ENCODE measurements at places on chromosomes 7 and 10. TPM values are rescaled to one million over a fixed set of nuclear protein-coding genes. Genes with fewer than 3 reads are reported as not detected.
A peak's percentile ranks its signal among the peaks of the same experiment; 100 is the strongest.

GRCh38 chr7:40220421-40220911 lies 85.7 kb downstream of the SUGCT start:
- no peak for DNase-seq

DNA sequence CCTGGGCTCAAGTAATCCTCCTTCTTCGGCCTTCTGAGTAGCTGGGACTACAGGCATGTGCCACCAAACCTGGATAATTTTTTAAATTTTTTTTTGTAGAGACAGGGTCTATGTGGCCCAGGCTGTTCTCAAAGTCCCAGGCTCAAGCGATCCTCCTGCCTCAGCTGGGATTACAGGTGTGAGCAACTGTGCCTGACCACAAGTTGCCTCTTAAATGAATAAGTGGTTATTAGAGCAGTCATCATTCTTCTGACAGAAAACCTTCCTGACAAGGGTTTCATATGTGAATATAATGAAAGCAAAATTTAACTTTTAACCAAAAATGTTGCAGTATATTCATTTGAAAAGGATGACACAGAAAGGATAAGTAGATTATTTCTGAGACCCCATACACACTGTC lies 532.5 kb downstream of the GRM8 start:
- DNase-seq: no peak

C10orf71 gene
- 0.12 TPM for total RNA-seq

DNA sequence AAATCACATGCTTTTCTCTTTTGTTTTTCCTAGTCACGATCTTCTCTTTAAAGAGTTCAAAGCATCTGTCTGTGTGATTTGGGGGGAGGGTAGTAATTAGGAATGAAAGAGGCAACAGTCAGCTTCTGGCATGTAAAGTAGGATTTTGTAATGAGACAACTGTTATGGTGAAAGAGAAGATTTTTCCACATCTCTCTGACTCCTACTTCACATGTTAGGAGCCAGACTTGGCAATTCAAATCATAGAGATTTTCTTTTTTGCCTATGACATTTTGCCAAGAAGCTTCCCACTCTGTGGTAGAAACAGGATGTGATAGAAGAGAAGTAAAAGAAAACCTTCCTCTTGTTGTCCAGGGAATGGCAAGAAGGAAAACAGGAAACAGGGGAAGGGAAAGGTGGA lies 38.3 kb upstream of the KLHL7 start:
- DNase-seq: no peak

DNA sequence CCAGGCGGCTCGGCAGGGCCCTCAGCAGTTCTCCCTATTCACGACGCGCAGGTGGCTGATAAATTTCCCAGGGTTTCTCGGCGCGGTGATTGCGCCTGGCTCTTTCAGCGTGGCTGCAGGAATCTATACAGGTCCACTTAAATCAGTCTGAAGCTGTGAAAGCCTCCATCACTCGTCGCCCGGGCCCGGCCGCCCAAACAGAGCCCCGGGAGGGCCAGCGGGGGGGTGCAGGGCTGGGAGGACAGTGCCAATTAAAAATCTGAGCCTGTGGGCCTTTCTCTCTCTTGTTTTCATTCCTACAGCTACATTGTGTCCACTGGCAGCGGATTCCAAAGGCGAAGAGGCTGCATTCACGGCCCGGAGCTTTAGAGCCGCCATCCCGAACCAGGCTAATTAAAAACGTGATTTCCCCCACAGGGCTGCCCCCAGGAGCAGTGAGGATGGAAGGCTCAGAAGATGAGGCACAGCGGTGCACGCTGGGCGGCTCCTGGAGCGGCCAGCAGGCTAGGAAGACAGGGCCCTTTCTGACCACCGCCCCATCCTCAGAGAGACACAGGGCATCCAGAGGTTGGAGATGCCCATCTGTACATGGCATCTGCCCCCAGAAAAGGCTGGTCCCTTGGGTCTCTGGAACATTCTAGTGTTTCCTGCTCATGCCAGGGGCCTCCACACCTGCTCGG lies 100.7 kb downstream of the FAM53B start:
- no peak for DNase-seq

GNAT3 gene
- total RNA-seq: 2.0 TPM

TCAF2 gene
- 0.78 TPM for total RNA-seq

- no peak for DNase-seq
Observed at GRCh38 chr7:80047856-80048459, 86.7 kb upstream of the GNAI1 start.

GRCh38 chr10:17981766-17982380 lies 30.2 kb downstream of the SLC39A12 start:
- DNase-seq: no peak

GRCh38 chr10:92801978-92802872 lies 46.1 kb upstream of the EXOC6 start:
- no peak for DNase-seq

AKR1C3 gene
- total RNA-seq: 0.49 TPM

DNA sequence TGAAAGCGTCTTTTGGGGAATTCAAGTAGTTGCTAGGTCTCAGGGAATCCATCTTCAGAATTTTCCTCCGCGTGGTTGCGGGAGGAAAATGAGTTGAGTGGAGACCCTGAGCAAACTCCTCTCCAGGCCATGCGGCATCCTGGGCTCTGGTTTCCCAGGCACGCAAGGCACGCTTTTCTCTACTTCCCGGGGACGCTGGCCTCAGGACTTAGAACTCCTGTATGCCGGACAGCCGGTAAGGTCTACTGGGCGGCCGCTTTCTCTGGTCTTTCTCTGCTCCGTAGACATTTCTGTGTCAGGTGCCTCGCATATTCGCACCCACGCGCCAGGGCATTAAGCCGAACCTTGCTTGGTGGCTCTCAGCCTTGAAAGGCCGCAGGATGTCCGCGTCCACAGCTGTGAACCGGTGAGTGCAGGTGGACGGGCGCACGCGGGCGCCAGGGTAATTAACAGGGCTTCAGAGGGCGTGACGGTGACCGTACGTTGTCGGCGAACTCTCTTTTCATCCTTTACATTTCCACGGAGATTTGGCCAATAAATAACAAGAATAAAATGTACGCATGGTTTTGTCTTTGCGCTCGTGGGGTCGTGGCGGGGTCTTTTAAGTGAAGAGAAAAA lies 992 bp upstream of the RBM20 start:
- DNase-seq: peak; percentile 48

DNA sequence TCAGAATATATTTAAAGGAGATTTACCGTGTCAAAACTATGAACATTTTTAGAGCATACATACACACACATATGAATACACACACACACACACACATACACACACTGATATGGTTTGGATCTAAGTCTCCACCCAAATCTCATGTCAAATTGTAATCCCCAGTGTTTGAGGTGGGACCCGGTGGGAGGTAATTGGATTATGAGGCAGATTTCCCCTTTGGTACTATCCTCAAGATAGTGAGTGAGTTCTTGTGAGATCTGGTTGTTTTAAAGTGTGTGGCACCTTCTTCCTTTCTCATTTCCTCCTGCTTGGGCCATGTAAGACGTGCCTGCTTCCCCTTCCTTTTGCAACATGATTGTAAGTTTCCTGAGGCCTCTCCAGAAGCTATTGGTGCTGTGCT lies 515.0 kb upstream of the ZMIZ1 start:
- DNase-seq: no peak

DNA sequence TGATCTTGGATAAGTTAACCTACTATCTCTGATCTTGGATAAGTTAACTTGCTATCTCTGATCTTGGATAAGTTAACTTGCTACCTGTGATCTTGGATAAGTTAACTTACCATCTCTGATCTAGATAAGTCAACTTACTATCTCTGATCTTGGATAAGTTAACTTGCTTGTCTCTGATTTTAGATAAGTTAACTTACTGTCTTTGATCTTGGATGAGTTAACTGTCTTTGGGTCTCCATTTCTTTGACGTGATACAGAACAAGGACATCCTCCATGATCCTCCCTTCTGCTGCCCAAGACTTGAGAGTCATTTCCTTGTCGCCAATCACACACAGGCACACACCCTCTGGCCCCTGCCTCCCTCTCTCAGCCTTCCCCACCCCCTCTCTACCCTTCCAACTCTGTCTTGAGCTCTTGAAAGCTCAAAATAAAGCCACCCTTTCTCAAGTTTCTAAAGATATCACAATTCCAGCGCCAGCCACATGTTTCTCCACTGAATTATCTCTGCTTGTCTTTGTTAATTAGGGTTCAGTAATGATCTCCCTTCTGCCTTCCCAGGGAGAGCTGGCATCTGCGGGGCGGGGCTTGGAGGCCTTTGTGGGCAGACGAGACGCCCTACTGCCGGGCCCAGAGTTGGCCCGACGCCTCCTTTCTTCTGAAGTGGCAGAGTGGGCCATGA lies 85.1 kb upstream of the GTF2I start:
- no peak for DNase-seq

DNA sequence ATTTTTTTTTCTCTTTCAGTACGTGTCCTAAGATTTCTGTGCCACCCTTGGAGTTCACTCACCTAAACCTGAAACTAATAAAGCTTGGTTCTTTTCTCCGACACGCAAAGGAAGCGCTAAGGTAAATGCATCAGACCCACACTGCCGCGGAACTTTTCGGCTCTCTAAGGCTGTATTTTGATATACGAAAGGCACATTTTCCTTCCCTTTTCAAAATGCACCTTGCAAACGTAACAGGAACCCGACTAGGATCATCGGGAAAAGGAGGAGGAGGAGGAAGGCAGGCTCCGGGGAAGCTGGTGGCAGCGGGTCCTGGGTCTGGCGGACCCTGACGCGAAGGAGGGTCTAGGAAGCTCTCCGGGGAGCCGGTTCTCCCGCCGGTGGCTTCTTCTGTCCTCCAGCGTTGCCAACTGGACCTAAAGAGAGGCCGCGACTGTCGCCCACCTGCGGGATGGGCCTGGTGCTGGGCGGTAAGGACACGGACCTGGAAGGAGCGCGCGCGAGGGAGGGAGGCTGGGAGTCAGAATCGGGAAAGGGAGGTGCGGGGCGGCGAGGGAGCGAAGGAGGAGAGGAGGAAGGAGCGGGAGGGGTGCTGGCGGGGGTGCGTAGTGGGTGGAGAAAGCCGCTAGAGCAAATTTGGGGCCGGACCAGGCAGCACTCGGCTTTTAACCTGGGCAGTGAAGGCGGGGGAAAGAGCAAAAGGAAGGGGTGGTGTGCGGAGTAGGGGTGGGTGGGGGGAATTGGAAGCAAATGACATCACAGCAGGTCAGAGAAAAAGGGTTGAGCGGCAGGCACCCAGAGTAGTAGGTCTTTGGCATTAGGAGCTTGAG lies at the start of gene CFTR:
TSS of gene CFTR (plus strand) at position 801 of the 830 bp plus-strand sequence. CDS start 70 bp downstream, outside the sequence.
- DNase-seq: peak; percentile 46

TLX1 gene
- total RNA-seq: 14.3 TPM

MACC1 gene
- total RNA-seq: 0.29 TPM

GRCh38 chr7:99111591-99111990 lies 32.3 kb downstream of the SMURF1 start:
- DNase-seq: no peak

DNA sequence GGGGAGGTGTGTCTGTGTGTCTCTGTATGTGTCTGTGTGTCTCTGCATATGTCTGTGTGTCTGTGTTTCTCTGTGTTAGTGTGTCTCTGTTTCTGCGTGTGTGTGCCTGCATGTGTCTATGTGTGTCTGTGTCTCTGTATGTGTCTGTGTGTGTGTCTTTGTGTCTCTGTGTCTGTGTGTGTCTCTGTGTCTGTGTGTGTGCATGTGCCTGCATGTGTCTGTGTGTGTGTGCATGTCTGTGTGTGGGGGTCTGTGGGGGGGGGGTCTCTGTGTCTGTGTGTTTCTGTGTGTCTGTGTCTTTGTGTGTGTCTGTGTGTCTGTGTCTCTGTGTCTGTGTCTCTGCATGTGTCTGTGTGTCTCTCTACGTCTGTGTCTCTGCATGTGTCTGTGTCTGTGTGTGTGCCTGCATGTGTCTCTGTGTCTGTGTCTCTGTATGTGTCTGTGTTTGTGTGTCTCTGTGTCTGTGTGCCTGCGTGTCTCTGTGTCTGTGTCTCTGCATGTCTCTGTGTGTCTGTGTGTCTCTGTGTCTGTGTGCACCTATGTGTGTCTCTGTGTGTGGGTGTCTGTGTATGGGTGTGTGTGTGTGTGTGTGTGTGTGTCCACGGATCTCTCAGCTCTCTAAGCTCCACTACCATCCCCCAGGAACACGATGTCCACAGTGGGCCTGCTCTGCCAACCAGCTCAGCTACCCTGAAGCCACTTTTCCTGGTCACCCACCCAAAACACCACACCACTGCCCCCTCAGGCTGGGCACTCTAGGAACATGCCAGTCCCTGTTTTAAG lies 41.7 kb downstream of the RASGEF1A start:
- DNase-seq: peak; percentile 7

BTBD16 gene
- 0.98 TPM for total RNA-seq

- DNase-seq: no peak
Observed at GRCh38 chr10:46306516-46307184, 19.9 kb downstream of the ANTXRL start.

- DNase-seq: no peak
Observed at GRCh38 chr7:2102375-2102723, 130.4 kb downstream of the MAD1L1 start.

PTPRZ1 gene
- 11.4 TPM for total RNA-seq

GRCh38 chr7:106019470-106019820 lies 56.4 kb downstream of the CDHR3 start:
- no peak for DNase-seq

DNA sequence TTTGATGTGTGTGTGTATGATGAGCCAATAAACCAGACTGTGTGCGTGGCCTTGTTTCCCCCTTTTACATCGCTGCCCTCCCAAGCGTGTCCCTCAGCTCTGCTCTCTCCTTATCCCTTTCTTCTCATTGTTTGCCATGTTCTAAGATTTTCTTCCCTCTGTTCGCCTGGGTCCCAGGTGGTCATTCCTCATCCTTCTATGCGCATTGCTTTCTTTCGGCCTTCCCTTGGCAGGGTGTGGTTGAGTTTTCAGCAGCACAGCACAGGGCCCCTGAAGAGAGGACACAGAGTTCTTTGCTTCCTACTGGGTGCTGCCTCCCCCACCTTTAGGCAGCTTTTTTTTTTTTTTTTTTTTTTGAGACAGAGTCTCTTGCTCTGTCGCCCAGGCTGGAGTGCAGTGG lies 23.1 kb downstream of the GBX1 start:
- no peak for DNase-seq

DNA sequence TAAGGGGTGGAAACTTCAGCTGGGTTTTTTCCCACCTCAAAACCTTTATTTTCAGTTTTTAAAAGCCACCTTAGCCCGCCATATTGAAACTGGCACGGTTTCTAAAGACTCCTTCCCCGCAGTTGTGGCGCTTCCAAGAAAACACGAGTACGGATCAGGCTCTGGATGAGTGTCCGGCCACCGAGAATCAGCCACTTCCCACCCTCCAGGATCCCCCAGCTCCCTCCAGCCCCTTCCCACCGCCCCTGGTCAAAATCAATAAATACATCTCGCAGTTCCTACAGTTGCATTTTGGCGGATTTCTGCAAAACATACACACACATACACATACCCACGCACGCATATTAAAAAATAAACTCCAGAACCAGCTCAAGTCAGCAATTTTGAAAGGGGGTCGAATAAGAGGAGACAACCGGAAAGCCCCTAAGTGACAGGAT lies 1.1 kb downstream of the SFMBT2 start:
- DNase-seq: peak; percentile 30

DNA sequence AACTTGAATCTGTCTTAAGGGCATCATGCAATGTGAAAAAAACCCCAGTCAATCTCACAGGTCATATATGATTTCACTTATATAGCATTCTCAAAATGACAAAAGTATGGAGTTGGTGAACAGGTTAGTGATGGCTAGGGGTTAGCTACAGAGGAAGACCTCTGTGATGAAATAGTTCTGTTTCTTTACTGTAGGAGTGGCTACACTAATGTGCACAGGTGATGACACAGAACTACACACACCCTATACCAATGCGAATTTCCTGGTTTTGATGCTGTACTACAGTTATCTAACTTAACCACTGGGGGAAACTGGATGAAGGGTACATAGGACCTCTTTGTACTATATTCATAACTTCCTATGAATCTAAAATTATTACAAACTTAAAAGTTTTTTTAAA lies 541.8 kb downstream of the PARD3 start:
- no peak for DNase-seq

- DNase-seq: peak; percentile 38
Observed at GRCh38 chr10:37754538-37755323, 102.7 kb downstream of the ZNF248 start.

- DNase-seq: no peak
Observed at GRCh38 chr7:119007236-119007635, 782.7 kb downstream of the ANKRD7 start.
